ENCODE measurements at places on chromosomes 16 and 17.

- no peak for DNase-seq
Measured at GRCh38 chr16:87837627-87838289, 31.5 kb downstream of the SLC7A5 start.

DNA sequence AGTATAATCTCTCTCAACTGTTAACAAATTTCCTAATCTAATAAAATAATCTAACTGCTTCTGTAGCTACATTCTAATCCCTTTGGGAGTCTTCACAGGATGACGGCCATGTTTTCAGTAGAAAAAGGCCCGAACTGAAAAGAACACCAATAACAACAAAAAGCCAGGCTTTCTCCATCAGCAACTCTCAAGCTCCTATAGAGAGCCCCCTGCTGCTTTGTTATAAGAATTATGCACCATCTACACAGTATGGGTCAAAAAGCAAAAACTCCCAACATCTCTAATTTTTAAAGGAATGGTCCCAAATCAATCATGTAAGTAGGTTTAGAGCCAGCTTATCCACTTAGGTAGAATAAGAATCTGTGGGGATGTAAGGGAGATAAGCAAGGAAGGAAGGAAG lies 163.6 kb upstream of the C17orf78 start:
- DNase-seq = no peak

GRCh38 chr17:48351911-48352332 lies 78.1 kb downstream of the SKAP1 start:
- DNase-seq = peak; percentile 1

DNA sequence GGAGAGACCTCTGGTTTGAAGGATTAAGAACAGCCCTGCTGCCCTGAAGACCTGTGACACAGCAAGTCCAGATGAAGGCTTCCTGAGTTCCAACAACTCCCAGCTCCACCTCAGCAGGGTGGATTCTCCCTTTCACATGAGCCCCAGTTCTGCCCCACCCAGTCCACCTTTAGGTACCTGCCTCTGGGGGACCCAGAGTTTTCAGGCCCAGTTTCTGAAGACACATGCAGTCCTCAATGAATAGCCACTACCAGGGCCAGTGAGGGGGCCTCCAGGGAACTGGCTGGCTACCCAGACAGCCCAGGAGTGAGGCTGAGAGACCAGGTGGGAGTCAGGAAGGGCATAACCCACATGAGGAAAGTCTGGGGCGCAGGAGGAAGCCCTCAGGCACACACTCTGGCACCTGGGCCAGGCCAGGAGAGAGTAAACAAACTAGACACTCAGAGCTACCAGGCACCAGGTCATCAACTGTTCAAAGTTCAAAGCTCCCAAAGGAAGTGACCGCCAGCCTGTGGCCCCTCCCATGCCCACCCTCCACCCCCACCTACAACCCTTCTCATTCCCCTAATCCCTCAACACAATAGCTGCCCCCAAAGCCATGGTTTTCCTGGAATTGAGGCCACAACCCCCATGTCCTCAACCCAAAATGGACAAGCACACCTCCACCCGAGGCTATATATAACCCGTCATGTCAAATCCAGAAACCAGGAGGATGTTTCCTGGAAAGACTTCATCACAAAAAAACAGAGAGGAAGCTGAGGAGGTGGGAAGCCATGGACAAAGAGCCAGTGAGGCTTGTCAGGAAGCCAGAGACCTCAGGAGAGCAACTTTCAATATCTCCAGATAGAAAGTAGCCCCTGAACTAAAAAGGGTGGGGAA lies 2.1 kb downstream of the MYO18A start:
- no peak for DNase-seq

- DNase-seq = no peak
Measured at GRCh38 chr16:24977678-24978075, 37.5 kb downstream of the ARHGAP17 start.

DNA sequence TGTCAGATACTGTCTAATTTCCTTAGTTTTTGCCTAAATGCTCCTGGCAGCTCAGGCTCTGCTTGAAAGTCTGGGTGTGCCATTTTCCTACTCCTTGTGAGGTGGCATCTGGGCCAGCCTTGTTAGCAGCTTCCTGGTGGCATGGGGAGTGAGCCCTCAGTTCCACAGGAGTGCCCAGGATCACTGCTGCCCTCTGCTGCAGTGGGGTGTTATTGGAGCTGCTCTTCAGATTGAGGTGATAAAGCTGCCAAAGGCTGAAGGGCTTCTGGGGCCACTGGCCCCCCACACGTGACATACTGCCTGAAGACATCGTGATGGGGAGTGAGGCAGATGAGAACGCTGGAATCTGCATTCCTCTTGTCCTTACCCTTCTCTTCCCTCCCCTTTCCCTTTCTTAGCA lies 27.4 kb downstream of the CEP95 start:
- DNase-seq = no peak

DNA sequence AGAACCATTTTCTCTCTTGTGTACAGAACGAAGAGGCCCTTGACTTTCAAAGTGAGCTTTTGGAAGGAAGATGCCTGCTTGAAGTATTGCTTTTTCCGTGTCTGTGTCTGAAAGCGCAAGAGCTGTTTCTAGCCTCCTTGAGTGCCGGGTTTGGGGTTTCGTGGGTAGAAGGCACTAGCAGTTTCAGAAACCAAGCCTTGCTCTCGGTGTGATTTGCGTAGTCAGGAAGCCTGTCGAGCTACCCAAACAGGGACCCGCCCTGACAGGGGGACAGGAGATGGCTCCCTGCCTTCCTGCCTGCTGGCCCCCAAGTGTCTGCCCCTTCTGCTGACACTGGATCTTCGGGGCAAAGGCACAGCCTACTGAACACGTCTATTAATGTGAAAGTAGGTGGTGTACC lies 322.0 kb downstream of the MAF start:
- DNase-seq = peak; percentile 79

- DNase-seq = no peak
Measured at GRCh38 chr16:27805828-27806351, 255.9 kb downstream of the KATNIP start.

Data from GM12864 (cell line).